IMR-90 (cell line): ENCODE measurements at places on chromosomes 4 and X.

DNA sequence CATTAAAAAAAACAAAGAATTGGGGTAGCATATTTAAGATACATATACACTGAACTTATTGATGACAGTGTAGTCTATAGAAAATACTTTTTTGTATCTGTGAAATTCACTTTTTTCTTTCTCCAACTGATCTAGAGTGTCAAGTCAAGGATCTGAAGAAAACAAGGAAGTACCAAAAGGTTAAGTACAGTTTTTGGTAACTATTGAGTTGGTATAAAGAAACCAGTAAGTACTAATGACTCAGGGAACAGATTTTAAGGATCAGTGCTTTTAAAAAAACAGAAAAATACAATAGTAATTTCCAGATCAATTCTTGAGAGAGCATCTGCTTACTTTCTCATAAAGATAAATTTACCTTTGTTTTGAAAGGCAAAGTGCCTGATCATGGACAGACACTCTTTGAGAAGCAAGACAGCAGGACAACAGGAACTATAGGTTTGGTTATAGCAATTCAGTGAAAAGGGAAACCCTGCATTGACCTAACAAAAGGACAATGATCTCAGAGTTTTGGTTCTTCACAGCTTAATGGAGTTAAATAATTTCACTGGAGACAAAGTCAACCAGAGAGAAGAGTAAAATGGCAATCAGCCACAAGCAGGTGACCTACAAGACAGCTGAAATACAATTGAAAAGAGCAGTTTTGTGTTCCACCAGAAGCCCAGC lies 23.4 kb downstream of the TRMT10A start:
- no peak for DNase-seq

DNA sequence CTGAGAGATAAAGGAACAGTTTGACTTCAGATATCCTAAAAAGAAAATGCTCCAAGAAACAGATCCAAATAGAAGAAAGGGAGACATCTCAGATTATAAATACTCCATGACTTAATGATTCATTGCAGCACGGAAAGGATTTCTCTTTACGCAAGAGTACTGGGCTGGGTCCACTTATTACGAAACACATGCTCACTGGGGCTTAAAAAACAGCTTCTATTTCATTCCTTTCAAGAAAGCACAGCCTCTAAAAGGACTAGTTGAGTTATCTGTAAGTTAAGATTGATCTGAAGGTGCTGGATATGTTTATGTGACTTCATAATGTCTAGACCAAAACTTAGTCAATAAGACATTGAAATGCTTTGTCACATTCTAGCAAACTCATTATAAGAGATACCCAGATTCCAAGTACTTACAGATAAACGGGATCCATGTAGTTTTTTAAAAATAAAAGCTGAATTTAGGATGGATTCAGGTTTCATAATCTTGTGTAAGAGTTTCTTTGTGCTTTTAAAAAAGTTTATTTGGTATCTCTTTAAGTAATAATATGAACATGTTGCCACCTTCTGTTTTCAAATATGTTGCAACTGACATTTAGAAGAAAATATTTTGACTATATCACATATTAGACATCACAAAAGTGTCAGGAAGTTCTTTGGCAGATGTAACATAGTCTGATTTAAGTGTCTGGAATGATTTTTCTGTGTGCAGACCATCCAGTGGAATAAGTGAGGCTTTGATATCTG lies 109.5 kb upstream of the MYOZ2 start:
- peak; percentile 93 for DNase-seq

- DNase-seq = peak; percentile 0
These were observed 43.7 kb upstream of the FRMD7 start for GRCh38 chrX:132171478-132171877.

GRCh38 chr4:20391912-20392311 lies 140.2 kb downstream of the SLIT2 start:
- no peak for DNase-seq

DNA sequence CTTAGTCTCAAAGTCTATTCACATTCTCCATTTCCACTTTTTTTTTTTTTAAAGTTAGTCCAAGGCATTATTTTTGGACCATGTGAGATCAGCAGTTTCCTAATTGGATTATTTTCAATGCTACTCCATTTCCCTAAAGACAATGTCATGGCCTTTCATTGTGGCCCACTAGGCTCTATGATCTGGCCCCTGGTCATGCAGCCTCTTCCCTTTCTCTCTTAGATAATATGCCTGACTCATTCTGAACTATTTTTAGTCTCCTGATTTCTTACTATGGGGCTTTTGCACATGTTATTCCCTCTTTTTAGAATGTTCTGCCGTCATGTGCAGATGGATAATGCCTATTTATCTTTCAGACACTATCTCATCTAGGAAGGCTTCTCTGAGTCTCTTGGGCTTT lies 157.3 kb downstream of the TMA16 start:
- DNase-seq = no peak

DNA sequence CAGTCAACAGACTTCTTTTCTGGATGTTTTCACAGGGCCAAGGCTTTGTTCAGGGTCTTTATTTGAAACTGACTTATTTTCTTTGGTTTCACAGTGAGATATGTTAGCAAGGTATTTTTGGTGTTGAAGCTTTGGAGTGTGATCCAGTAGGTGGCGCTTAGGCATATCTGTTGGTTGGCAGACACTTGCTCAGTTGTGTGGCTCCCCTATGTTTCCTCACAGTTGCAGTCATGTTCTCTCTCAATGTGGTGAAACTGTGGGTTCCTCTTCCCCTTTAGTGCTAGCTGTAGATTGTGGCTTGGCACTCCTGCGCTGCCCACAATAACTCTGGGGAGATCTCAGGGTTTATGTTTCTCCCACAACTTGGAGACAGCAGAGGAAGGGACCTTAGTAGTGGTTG lies 460.8 kb downstream of the SLITRK2 start:
- no peak for DNase-seq

DNA sequence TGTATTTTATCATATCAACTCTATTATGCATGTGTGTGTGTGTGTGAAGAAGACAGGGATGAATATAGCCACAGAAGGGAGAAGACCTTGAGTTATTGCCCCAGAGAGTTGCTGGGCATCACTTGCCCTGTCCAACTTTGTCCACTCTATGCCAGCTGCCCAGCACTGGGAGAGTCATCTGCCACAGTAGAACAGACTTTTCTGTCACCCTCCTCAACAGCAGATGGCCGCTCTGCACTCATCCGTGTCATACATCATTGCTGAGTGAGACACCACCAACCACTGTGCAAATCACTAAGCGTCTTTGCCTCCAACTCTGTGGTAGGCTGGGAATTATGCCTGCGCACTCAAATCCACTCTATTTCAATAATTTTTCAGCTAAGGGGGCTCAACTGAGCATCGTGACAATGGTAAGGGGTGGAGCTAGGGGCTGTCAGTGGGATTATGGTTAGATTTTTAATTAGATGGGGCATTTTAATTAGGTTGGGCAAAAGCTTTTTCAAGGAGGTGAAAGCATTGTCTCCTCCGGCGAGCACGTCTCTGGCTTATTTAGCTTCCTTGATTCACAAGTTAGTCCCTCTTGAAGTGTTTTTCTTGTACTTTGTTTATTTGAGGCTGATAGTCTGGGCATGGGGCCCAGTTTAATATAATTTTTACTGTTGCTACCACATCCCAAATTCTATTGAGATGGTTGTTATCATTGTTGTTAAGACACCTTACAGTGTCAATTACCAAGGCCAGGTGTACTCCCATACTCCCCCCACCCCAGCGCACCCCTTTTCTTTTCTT lies 100.1 kb upstream of the KLF3 start:
- DNase-seq = peak; percentile 33

GRCh38 chrX:23902419-23902818 lies 5.3 kb downstream of the APOO start:
- DNase-seq = peak; percentile 73

DNA sequence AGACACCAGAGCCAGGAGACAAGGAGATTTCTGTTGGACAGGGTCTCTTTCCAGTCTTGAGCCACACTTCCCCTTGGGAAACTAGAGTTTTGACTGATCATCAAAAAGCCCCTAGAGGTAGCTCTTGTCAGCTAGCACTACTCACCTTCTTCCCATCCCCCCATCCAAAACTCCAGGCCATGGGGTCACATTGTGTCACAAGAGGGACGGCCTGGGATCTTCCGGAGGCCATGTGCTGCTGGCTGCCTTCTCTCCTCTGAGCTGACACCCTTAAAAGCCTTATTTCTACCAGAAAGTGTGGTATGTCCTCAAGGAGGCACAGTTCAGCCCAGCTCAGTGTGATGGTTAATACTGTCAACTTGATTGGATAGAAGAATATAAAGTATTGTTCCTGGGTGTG lies 7.8 kb downstream of the PNMA3 start:
- no peak for DNase-seq

- no peak for DNase-seq
These were observed 383 bp upstream of the TBC1D19 start for GRCh38 chr4:26583538-26583864.

GRCh38 chr4:663046-663437 lies 11.0 kb downstream of the ATP5ME start:
- no peak for DNase-seq

- peak; percentile 84 for DNase-seq
These were observed 202.2 kb upstream of the GPRIN3 start for GRCh38 chr4:89509708-89510281.

DNA sequence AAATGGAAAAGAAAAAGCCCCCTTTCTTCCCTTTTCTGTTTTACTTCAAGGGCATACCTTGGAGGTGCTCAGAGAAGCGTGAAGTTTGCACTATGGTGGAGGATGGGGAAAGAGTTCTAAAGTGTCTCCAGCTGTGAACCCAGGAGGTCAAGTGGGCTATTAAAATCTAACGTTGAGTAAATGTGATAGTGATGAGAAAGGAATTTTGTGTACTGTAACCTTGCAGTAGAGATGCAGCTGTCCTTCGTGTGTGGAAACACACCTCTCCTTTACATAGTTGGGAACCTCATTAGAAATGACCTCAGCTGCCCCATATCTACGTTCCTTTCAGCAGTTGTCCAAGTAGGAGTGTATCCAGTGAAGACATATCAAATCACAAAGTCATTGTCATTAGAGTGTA lies 26.5 kb downstream of the ADH5 start:
- DNase-seq = peak; percentile 27

DNA sequence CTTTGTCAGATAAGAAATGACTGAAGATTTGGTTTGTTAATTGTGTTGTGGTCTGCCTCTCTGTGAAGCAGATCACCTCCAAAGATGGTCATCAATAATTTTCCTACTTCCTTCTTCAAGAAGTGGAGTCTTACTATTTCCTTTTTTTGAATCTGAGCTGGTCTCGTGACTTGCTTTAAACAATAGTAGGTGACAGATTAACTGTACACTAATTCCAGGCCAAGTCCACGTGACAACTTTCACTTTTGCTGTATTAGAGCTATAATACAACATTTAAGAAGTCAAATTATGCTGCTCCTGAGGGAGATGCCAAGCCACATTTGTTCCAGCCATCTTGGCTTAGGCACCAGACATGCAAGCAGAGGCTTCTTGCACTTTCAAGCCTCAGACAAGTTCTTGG lies 393.8 kb upstream of the GRID2 start:
- no peak for DNase-seq

GRCh38 chr4:185246453-185246852 lies 37.1 kb downstream of the SNX25 start:
- DNase-seq = no peak

DNA sequence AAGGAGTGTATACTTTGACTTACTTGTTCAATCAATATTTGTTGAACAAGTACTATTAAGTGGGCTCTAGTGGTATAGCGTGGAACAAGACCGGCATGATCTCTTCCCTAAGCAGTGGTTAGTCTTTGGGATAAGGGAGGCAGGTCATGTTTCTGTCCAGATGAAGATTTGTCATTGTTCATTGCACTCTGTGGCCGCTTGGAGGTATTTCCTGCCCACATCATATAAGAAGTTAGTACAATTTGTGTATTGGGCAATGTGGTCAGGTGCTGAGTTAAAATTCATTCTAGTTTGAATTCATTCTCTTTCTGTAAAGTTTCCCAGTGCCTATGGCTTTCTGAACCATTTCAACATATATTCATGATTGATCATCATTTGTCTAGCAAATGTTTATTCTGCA lies 101.1 kb upstream of the SHISA3 start:
- DNase-seq = no peak

- DNase-seq = no peak
These were observed 38.6 kb downstream of the RWDD4 start for GRCh38 chr4:183620421-183620820.

- DNase-seq = no peak
These were observed 57.3 kb upstream of the MXRA5 start for GRCh38 chrX:3403748-3404147.

DNA sequence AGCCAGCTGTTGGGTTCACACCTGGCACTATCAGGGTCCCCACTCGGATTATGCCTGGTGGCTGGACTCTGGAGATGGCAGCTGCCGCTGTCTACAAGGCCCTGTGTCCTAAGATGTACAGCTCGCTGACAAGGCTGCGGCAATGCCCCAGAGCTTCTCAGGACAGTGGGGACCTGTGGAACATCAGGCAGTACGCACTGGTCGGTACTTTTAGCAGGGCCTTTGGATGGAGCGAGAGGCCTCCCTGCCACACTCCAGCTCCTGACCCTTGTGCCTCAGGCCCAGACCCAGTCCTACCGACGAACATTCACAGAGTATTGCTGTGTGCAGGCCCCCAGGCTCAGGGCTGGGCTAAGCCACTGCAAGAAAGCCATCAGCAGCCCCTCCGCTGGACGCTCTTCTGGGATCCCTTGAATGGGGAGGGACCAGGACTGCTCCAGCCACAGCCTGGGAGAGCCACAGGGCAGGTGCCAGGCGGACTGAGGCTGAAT lies 45.7 kb upstream of the HMX1 start:
- DNase-seq = no peak

- peak; percentile 25 for DNase-seq
These were observed 29.3 kb downstream of the FAM199X start for GRCh38 chrX:104195489-104196084.

GRCh38 chrX:26670521-26670920 lies 454.6 kb downstream of the MAGEB5 start:
- DNase-seq = no peak

GRCh38 chrX:8204943-8205342 lies 33.9 kb upstream of the VCX2 start:
- no peak for DNase-seq

- DNase-seq = peak; percentile 61
These were observed 67.6 kb upstream of the TMEM150C start for GRCh38 chr4:82629238-82630000.

- no peak for DNase-seq
These were observed 3.9 kb upstream of the LNX1 start for GRCh38 chr4:53595204-53595603.

DNA sequence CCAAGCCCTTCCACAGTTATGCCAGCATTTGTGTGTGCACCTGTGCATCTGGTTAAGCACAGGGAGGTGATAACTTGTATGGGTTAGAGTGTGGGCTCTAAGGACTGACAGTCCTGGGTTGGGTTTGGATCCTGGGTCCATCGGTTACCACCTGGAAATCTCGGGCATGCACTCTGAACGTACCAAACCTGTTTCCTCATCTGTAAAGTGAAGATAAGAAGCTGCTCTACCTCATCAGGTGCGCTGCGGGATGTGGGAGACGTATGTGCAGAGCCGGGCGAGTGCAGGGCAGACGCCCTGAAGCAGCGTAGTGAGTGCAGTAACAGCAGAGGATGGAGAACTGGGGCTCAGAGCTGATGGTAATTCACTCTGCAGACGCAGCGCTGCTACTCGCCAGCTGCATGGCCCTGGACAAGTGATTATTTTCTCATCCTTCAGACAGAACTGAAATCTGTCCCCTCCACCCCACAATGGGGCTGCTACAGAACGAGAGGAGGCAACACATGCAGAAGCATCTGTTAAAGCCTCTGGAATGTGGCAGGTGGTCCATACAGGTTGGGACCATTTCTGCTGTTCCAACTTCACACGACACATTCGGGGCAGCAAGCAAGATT lies 64.4 kb downstream of the HADH start:
- no peak for DNase-seq
